Glutamatergic neuron (in vitro differentiated cells): ENCODE measurements at places on chromosomes 12 and 14. TPM values are rescaled to one million over a fixed set of nuclear protein-coding genes. Genes with fewer than 3 reads are reported as not detected.

DNA sequence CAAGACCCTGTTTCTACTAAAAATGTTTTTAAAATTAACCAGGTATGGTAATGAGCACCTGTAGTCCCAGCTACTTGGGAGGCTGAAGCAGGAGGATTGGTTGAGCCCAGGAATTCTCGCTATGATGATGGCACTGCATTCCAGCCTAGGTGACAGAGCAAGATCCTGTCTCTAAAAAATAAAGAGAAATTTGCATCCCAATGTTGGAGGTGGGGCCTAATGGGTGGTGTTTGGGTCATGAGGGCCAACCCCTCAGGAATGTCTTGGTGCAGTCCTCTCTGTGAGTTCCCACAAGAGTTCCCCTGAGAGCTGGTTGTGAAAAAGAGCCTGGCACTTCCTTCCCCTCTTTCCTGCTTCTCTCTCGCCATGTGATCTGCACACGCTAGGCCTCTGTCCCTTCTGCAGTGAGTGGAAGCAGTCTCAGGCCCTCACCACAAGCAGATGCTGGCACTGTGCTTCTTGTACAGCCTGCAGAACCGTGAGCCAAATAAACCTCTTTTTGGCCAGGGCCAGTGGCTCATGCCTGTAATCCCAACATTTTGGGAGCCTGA lies 11.3 kb downstream of the ACOT6 start:
- no peaks in the 10 kb centered on the region for H3K27me3 ChIP-seq
- H3K27ac ChIP-seq, result no peak overlapping the region
- no peak for DNase-seq
- H3K4me3 ChIP-seq, result no peak overlapping the region
- no peaks in the 10 kb centered on the region for H3K36me3 ChIP-seq

DNA sequence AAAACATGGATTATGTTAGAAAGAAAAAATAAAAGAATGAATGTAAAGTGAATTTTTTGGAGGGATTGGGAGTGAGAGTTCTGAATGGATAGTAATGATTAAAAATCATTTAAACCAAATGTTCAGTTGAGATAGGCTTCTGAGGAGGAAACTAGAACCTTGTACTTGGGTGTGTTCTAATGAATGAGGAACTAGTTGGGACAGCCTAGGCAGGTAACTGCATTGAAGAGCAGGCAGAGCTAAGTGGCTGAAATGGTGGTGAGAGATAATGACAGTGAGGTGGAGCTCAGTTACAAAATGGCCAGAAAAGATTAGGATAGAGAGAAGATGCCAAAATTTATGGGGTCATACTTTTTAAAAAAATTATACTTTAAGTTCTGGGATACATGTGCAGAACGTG lies 132.9 kb downstream of the ATP23 start:
- H3K4me1 ChIP-seq, result no peaks in the 10 kb centered on the region
- H3K4me3 ChIP-seq, result no peak overlapping the region
- H3K27ac ChIP-seq, result no peak overlapping the region
- H3K27me3 ChIP-seq, result no peaks in the 10 kb centered on the region

The MYH6 gene
- not detected for total RNA-seq

- DNase-seq, result no peak
- peaks cover 7% of the 10 kb centered on the region for H3K4me1 ChIP-seq
- H3K27me3 ChIP-seq, result no peaks in the 10 kb centered on the region
- no peaks in the 10 kb centered on the region for H3K36me3 ChIP-seq
- peak overlapping the region; percentile 81 for H3K27ac ChIP-seq
Observed at GRCh38 chr14:52790011-52790755, 1.2 kb downstream of the GNPNAT1 start.

DNA sequence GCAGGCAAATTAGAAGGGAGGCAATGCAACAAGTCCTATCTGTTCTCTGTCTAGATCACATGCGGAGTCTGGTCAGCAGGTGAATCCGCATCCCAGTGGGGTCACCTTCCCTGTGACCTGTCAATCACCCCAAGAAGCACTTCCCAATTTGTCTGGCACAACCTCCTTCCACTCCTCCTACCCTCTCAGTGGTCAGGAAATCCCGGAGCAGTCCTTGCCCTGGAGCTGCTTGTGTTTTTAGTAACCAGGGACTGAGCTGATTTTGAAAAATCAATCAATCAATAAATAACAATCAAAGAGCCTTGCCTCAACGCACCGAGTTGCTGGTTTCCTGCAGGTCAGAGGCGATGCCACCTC lies 572 bp upstream of the ACSS3 start:
- H3K36me3 ChIP-seq, result no peaks in the 10 kb centered on the region
- no peaks in the 10 kb centered on the region for H3K27me3 ChIP-seq
- no peak overlapping the region for H3K27ac ChIP-seq
- peak overlapping the region; percentile 89 for H3K4me3 ChIP-seq
- peaks cover 15% of the 10 kb centered on the region for H3K4me1 ChIP-seq

DNA sequence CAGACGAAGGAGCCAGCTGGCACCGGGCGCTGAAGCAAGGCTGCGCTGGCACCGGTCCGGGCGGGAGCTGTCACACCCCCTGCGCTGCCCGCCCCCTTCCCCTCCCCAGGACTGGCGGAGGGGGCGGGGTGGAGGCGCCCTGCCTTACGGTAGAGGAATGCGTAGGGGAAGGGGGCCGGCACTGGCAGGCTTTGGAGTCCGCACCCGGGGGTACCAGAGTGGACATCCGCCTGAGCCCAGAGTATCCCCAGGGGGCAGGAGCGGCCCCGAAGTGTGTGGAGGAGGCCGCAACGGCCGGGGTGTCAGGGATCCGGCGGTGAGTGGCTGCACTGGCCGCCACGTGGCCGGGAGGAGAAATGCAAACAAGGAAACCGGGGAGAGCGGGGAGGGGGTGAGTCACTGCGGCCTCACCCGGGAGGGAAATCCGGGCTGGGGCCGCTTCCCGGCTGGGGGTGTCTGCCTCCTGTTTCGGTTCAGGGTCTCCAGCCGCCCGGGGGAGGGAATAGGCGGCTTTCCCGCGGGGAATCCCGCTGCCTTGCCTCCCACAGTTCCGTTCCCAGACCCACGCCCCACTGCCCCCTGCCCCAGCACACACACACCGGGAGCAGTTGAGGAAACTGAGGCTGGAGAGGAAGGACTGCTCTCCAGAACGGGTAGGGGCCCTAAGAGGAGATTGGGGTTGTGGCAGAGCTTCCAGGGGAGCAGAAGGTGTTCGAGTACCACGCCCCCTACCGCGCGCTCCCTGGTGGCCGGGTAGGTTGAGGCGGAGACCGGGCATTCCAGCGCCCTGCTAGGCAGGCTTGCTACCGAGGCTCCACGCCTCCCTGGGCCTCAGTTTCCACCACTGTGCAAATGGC lies at the start of gene RAPGEF3:
RAPGEF3 (minus strand) TSS at position 47 of the 857 bp plus-strand sequence. CDS start 324 bp downstream, outside the sequence.
- H3K27me3 ChIP-seq, result peaks cover 9% of the 10 kb centered on the region
- peaks cover 15% of the 10 kb centered on the region for H3K4me1 ChIP-seq
- no peaks in the 10 kb centered on the region for H3K36me3 ChIP-seq
- peak within 1 kb of the TSS; percentile 68 for H3K4me3 ChIP-seq

DNA sequence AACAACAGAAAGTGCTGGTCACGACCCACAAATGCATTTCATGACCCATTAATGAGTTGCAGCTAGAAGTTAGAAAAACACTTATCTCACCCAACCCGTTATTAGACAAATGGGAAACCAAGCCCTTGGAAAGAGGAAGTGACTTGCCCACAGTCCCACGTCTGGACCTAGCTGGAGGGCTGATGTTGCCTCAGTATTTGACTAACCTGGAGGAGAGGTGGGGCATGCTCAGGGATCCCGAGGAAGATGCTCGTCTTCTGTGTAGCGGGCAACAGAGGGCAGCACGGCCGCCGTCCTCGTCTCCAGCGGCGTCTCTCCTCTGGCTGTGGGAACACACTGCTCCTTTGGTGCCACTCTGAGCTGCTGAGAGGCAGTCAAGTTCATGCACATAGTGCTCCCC lies 12.7 kb downstream of the CCND2 start:
- DNase-seq, result no peak
- no peak overlapping the region for H3K27ac ChIP-seq
- H3K4me1 ChIP-seq, result peaks cover 14% of the 10 kb centered on the region
- H3K27me3 ChIP-seq, result peaks cover 4% of the 10 kb centered on the region
- H3K36me3 ChIP-seq, result no peaks in the 10 kb centered on the region
- no peak overlapping the region for H3K4me3 ChIP-seq

DNA sequence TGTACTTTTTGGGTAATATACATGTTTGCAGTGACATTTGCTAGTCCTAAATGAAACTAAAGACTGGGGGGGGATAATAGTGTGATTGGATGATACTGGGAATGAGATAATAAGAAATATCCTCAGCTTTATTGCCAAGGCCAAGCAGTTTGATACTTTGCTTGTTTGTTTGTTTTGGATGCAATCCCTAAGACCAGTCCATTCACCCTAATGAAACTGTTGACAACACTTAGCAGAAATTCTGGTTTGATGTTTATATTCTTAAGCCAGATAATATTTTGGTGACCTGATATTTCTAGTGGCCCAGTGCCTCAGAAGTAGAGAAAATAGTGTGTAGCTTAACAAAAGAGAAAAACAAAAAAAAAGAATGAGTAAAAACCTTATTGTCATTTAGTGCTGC lies 1.8 kb downstream of the PHC1 start:
- peaks cover 13% of the 10 kb centered on the region for H3K4me1 ChIP-seq
- H3K27me3 ChIP-seq, result peaks cover 4% of the 10 kb centered on the region
- no peaks in the 10 kb centered on the region for H3K36me3 ChIP-seq
- H3K4me3 ChIP-seq, result no peak overlapping the region
- H3K27ac ChIP-seq, result no peak overlapping the region

The RASAL1 gene
- total RNA-seq, result not detected

- no peak overlapping the region for H3K4me3 ChIP-seq
- H3K4me1 ChIP-seq, result no peaks in the 10 kb centered on the region
- no peak for DNase-seq
- no peaks in the 10 kb centered on the region for H3K36me3 ChIP-seq
- no peak overlapping the region for H3K27ac ChIP-seq
- peaks cover 4% of the 10 kb centered on the region for H3K27me3 ChIP-seq
Observed at GRCh38 chr12:14841761-14842160, 1.6 kb downstream of the ART4 start.

The BCL11B gene
- 2.6 TPM for total RNA-seq

The GALNT6 gene
- total RNA-seq, result 0.39 TPM

DNA sequence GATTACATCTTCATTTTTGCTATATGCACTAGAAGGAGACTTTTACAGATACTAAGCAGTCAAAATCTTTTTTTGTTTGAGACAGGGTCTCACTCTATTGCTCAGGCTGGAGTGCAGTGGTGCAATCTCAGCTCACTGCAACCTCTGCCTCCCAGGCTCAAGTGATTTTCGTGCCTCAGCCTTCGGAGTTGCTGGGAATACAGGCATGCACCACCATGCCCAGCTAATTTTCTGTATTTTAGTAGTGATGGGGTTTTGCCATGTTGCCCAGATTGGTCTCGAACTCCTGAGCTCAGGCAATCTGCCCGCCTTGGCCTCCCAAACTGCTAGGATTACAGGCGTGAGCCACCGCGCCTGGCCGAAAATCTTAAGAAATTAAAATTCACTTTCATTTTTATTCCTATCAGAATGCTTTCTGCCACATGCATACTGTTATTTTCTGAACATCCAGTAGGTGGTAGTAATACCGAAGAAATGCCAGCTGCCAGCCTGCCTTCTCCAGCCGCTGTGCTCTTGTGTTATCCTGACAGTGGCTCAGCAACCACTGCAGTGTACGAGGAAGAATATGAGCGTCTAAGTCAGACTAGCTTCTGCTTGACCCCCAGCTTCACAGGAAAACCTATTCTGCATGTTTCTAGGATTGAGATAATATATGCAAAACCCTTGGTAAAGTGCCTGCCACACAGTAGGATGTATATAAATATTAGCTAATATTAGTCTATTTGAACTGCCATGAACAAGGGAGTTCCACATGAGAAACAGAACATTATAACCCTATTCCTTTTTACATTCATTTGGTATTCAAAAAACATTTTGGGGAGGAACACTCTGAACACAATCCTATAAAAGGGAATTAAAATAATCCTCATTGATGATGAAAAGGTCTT lies 54.2 kb downstream of the RPAP3 start:
- no peaks in the 10 kb centered on the region for H3K36me3 ChIP-seq
- H3K4me3 ChIP-seq, result no peak overlapping the region
- H3K27ac ChIP-seq, result no peak overlapping the region
- peaks cover 2% of the 10 kb centered on the region for H3K4me1 ChIP-seq
- H3K27me3 ChIP-seq, result peaks cover 1% of the 10 kb centered on the region

GRCh38 chr12:12083688-12084087 lies 12.9 kb downstream of the BCL2L14 start:
- no peak for DNase-seq
- no peaks in the 10 kb centered on the region for H3K4me1 ChIP-seq
- H3K27me3 ChIP-seq, result no peaks in the 10 kb centered on the region
- no peaks in the 10 kb centered on the region for H3K36me3 ChIP-seq
- no peak overlapping the region for H3K4me3 ChIP-seq

GRCh38 chr12:5523396-5524115 lies 91.6 kb downstream of the NTF3 start:
- no peak overlapping the region for H3K4me3 ChIP-seq
- DNase-seq, result no peak
- H3K27me3 ChIP-seq, result peaks cover 4% of the 10 kb centered on the region
- no peak overlapping the region for H3K27ac ChIP-seq
- H3K4me1 ChIP-seq, result peaks cover 2% of the 10 kb centered on the region

DNA sequence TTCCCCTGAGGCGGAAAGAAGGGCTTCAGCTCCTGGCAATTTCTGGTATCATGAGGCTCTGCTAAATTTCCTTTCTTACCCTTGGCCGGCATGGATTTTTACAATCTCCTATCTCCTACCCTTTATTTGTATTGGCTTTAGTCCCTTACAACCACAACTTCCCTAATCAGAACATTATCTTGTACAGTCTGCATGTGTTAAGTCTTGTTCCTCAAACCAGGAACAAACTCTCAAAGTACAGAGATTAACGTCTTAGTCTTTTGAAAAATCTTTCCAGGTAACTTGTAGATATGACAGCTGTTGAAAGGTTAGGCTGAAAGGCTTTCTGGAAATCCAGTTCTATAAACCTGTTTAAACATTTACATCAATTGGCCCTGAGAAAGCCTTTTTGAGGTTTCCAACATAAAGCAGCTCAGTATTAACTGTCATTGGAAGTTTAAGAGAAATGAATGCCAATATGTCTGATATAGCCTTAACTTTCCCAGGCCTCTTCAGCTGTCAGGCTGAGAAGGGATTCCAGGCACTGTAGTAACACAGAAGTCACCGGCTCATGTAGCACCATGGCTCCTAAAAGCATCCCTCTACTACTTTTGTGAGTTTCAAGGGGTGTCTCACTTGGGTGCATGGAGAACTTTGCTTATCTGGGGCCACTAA lies 360.5 kb downstream of the FUT8 start:
- H3K4me1 ChIP-seq, result no peaks in the 10 kb centered on the region
- no peak overlapping the region for H3K27ac ChIP-seq
- peaks cover 10% of the 10 kb centered on the region for H3K36me3 ChIP-seq
- no peaks in the 10 kb centered on the region for H3K27me3 ChIP-seq
- H3K4me3 ChIP-seq, result no peak overlapping the region
